ENCODE measurements at places on chromosomes 7 and 10.

DNA sequence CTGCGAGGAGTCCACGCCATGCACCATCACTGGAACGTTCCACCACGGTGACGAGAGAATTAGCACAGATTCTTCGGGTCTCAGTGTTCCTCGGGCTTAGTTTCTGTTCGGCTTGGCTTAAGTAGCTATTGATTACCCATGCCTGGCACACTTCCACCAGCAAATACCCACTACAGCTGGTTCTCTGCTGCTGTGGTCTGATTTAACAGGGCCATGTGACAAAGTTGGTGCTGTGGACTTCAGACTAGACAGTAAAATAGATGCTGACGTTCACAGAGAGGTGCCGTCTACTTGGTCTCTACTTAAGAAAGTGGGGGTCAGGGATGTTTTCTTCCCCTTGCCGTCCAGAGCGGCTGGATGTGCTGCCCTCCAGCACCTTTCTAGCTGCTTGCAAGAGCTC, 11.6 kb downstream of the GNA12 start:
- no peak for DNase-seq

DNA sequence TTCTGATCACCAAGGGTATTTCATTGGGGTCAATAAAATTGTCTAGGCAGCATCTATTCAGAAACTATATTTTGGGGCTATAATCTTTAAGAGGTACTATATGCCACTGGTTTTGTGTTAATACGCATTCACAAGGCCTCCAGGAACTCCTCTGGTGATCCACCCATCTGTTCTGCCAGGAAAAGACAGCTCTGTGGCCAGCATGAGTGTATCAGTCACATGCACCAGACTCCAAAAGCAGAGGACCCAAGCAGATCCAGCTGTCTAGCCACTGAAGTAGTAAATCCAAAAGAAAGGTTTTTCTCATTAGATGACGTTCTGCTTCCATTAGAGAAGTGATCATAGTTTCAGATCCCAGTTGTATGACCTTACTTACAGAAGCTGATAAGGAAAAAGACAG, 199.6 kb upstream of the CELF2 start:
- DNase-seq: no peak

- no peak for DNase-seq
Observed at GRCh38 chr10:34373211-34373610, 441.9 kb downstream of the PARD3 start.

- DNase-seq: no peak
Observed at GRCh38 chr10:13865758-13866491, 279.2 kb downstream of the PRPF18 start.

DNA sequence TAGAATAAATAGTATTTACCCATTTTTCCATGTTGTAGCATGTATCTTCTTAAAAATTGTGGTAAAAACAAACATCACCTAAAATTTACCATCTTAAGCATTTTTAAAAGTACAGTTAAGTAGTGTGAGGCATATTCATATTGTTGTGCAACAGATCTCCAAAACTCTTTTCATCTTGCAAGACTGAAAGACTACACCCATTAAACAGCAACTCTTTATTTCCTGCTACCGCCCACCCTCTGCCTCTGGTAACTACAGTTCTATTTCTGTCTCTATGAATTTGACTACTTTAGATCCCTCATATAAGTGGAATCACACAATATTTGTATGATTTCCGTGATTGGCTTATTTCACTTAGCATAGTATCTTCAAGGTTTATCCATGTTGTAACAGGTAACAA, 40.0 kb upstream of the AGBL3 start:
- DNase-seq: no peak

GRCh38 chr7:107355616-107356015, 114.2 kb upstream of the GPR22 start:
- no peak for DNase-seq

GRCh38 chr10:131198401-131198800, 113.1 kb downstream of the TCERG1L start:
- no peak for DNase-seq

DNA sequence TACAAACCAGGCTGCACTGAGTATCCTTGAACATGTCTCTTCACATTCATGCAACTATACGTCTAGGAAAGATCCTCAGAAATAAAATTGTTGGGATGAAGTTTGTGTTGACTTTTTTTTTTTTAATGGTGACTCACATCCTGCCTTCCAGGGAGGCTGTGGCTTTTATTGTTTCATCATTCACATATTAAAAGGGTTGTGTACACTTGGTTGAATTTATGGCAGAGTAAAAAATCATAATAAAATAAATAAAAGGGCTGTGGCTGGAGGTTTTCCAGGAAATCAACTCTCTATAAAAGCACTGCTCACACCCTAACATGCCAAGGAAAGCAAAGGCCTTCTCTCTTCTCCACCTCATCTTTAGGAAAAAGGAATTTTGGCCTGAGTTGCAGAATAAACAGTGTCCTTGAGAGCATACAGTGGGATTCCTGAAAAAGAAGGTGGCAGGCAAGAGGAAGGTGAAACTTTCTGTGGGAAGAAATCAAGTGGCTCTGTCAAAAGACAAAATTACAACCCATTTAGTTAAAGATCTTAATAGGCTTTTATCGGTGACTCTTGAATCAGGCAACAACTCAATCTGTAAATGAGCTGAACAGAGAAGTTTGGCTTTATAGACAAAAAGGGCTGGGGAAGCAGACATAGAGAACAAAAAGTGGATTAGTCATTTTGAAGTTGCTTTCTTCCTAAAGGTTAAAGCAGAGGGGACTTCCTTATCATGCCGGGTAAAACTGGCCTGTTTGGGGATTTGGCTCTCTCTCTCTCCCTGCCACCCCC, 41.6 kb upstream of the FHIP2A start:
- DNase-seq: peak; percentile 89

DNA sequence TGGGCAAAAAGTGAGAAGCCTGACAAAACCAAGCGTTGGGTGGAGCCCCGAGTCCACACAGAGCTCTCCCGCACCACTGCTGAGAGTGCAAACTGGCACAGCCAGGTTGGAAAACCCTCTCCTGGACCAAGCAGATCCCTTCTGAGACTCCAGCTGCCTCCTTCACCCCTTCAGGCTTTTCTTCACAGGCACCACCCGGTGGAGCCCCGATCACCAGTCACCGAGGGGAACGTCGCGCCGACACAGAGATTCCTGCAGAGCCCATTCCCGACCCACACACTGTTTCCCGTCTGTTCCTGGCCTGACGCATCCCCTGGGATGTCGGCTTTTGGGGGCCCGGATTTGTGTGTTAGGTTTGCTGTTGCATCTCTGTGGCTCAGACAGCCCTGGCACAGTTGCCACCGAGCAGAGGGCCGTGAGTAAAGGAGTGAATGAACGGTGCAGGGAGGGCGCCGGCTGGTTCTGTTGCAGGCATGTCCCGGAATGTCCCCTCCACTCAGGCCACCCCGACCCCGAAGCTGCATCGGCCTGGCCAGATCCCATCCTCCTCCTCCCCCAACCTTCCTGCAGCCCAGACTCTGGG, 51.0 kb upstream of the INPP5A start:
- no peak for DNase-seq

DNA sequence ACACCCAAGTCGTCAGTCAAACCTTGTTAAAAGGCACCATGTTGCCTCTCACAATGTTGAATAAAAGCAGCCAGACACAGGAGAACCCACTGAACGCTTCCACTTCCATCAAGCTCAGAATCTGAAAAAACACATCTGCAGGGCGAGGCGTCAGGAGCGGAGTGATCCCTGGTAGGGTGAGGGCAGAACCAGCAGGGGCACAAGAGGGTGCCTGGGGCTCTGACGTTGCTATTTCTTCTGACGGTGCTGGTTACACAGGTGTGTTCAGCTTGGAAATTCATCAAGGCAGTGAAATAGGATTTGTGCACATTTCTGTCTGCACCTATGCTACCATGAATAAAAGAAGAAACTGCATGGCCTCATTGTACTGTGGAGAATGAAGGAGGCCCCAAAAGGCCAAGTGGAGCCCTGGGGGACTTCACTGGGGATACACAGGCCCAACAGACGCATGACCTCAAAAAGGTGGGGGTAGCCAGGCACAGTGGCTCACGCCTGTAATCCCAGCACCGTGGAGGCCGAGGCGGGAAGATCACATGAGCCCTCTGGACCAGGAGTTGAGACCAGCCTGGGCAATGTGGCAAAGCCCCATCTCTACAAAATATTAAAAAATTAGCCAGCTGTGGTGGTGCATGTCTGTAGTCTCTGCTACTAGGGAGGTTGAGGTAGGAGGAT, 19.2 kb upstream of the NCAPG2 start:
- no peak for DNase-seq

DNA sequence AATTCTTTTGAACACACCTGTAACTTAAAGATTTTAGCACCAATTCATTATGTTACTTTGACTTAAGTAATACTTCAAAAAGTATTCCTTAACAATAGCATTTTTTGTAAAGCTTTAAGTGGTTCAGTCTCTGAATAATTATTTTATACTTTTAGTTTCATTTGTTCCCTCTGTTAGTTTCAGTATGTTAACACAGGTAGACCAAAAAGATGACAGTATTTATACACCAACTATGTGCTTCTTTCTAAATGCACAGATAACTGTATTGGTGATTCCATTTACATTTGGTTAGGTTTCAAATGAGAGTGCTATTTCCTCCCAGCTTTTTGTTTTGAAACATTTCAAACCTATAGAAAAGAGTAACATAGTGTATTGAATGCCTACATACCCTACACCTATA, 14.0 kb downstream of the RALA start:
- no peak for DNase-seq

GRCh38 chr7:5222841-5223411, 32.9 kb downstream of the WIPI2 start:
- DNase-seq: no peak

GRCh38 chr7:151068069-151068773, 8.8 kb downstream of the SLC4A2 start:
- DNase-seq: no peak

- no peak for DNase-seq
Observed at GRCh38 chr7:51186531-51186930, 130.1 kb downstream of the COBL start.

- no peak for DNase-seq
Observed at GRCh38 chr10:91875779-91876178, 33.5 kb downstream of the FGFBP3 start.

DNA sequence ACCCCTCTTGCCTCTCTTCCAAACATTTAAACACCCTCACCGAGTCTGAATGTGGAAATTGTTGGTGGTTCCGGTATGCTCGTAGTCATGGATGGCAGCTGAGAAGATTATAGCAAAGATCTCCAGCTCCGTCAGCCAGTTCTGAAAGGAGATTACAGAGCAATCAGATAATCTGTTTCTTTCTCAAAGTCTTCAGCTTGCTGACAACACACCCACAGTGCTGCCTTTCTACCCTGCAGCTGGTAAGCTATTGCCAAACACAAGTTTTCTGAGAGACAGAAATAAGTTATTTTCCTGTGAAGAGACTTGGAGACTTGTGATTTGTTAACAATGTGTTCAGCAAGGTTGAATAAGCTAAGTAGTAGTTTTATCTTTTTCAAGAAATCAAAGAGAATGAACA, 163.6 kb downstream of the PPP1R17 start:
- DNase-seq: no peak

DNA sequence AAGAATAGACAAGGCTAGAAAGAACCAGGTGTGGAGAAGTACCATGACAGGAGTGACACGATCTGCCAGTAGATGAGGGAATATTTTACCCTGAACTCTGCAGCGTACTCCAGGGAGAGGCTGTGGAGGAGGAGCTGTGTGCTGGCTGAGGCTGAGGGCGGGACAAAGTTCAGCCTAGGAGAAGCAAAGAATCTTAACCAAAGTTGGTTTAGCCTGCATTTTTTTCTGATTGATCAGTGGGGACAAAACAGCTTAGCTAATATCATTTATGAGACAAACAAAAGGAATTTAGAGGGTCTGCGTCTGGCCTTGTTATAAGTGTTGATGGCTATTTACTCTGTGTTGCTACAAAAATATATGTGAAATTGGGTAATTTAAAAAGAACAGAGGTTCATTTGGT, 5.2 kb upstream of the NPSR1 start:
- DNase-seq: peak; percentile 32

GRCh38 chr10:17229967-17230682, 2.1 kb downstream of the VIM start:
- peak; percentile 88 for DNase-seq

GRCh38 chr7:25124465-25125136, 459 bp downstream of the CYCS start:
- DNase-seq: peak; percentile 28

DNA sequence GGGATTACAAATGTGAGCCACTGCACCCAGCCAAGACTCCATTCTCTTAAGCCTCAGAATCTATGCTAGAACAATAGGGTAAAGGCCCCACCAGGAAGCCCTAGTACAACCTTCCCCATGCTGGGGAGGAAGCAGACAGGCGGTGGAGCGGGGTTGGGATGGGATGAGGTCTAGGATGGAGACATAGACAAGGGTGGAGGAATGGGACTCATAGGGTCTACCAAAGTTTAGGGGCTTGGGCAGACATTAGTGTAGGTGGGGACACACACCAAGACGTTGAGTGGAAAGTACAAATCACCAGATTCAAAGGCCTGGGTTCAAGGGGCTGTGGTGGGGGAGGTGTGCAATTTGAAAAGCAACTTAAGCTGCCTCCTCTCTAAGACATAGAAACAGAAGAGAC, 19.3 kb downstream of the PRSS2 start:
- no peak for DNase-seq

GRCh38 chr7:111147708-111148533, 57.0 kb downstream of the LRRN3 start:
- no peak for DNase-seq

GRCh38 chr7:87806150-87806549, 70.0 kb downstream of the SLC25A40 start:
- DNase-seq: no peak

DNA sequence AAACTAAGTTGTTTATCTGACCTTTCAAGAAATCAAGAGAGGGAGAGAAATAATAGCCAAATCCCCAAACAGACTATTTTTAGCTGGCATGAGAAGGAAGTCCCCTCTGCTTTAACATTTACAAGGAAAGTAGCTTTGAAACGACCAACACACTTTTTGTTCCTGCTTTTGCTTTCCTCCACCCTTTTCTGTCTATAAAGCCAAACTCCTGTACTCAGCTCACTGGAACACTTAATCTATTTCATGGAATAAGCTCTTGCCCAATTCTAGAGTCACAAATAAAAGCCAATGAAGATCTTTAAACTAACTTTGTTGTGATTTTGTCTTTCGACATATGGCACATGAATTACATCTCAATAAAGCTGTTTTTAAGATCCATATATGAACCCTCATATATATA, 86.8 kb upstream of the CCDC71L start:
- no peak for DNase-seq

DNA sequence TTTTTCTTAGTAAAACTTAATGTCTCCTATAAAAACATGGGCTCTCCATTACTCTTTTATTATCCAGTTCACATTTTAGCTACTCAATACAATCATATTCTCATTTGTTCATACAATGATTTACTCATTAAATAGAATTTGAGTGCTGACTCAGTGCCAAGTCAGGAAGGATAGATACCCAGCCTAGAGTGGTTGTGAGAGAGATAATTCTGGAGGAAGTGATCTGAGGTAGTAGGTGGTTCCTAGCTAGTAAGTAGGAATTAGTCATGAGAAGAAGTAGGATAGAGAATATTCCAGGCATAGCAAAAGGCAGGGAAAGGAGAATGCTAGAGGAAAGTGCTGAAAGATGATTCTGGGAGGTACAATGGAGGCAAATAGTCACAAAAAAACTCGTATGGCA, 133.5 kb upstream of the MBL2 start:
- no peak for DNase-seq
